Stimulated activated CD4-positive, alpha-beta T cell treated with anti-CD3 and anti-CD28 coated beads, Interleukin-1b, Interleukin-23, amount 100 ng/mL, for 24 hours (primary cell): ENCODE measurements at places on chromosomes 3 and 15.

DNA sequence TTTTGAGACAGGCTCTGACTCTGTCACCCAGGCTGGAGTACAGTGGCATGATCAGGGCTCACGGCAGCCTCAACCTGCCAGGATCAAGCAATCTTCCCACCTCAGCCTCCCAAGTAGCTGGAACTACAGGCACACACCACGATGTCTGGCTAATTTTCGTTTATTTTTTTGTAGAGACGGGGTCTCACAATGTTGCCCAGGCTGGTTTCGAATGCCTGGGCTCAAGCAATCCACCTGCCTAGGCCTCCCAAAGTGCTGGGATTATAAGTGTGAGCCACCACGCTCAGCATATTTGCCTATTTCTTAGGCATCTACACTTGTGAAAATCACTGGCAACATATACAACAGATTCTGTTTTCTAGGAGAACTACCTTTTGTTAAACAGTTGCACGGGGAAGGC is 16.9 kb downstream of the MYO1E start:
- DNase-seq: no peak

DNA sequence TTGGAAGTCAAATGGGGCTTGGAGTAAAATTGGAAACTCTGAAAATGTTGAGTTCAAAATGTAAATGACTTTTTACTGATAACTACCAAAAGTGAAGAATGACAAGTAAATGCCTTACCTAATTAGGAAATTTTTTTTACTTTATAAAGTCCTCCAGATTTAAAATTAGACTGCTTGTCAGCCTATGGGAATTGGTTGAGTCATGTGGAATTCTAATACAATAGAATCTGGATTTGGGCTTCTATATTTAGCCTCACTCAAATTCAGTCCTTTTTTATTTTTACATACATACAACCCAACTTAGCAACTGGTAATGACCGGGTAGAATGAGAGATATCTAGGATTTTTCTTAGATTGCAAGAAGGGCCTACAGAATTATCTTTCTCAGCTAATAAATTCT is 158.9 kb upstream of the CADPS start:
- DNase-seq: no peak

DNA sequence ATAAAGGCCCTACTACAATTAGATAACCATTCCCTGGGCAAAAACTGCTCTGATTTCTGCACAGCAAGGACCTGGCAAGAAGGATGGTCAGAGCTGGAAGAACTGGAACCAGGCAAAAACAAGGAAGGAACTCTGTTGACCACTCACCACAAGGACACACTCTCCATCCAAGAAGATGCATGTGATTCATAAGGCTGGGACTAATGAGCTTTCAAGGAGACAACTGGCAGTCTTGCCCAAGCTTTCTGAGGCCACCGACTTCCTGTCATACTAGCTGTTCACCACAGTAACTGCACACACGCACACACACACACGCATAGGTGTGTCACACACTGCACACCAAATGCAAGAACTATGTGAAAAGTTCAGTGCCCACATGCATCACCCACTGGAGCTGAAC is 256.6 kb downstream of the OCA2 start:
- DNase-seq: no peak

DNA sequence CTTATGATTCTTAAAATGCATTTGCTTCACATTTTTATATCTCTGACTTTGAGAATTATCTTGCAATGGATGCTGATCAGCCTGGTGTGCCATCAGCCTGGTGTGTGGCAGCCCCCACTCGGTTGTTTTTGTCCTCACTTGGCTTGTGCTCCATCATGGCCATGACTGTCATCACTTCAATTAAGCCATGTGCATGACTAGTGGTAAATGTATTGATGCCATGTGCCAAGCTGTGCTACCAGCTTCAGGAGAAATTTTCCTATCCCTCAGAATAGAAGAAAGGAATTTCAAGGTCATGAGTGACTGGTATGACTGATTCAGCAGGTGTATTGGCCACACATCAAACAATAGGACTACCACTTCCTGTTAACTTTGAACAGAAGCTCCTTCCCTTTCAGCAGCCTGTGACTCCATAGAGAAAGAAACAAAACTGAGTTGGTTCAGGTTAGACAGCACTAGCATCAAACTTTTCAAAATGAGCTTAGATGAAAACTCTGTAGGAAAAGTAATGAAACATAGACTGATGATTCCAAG is 251.7 kb downstream of the GRM7 start:
- no peak for DNase-seq

- no peak for DNase-seq
These were observed 39.5 kb downstream of the TNIK start for GRCh38 chr3:171420667-171421066.

- no peak for DNase-seq
These were observed 12.8 kb upstream of the KLF15 start for GRCh38 chr3:126370055-126370454.

- no peak for DNase-seq
These were observed 468 bp upstream of the SPTBN5 start for GRCh38 chr15:41894251-41894790.

DNA sequence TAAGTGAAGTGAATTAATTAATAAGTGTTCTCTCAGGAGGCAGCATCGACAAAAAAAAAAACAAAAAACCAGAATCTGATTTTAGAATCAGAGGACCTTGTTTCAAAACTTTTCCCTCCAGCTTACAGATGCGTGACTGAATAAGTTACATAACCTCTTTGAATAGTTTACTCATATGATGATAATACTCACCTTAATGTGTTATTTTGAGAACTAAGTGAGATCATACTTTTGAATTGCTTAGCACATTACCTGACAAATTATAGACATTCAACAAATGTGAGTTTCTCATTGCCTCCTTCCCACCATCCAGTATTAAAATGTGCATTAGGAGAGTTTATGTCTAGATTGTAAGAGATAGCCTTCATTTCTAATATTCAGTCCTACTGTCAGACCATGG is 94.0 kb downstream of the SOX2 start:
- DNase-seq: no peak

GRCh38 chr3:48581621-48582481 is 13.3 kb downstream of the COL7A1 start:
- no peak for DNase-seq

DNA sequence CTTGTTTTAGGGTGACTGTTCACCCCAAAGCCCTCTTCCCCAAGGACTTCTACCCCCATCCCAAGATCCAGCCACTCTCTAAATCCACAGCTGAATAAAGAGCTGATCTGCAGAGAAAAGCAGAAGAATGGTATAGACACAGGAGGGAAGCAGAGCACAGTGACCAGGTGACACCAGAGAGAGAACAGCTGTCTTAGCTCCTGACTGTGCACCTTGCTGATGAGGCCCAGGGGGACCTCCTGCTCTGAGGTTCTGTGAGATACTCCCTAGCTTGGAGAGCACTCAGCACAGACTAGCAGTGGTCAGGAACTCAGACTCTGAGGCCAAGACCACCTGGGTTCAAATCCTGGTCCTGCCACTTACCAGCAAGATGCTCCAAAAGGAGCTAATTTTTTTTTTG is 17.7 kb downstream of the MCF2L2 start:
- no peak for DNase-seq

DNA sequence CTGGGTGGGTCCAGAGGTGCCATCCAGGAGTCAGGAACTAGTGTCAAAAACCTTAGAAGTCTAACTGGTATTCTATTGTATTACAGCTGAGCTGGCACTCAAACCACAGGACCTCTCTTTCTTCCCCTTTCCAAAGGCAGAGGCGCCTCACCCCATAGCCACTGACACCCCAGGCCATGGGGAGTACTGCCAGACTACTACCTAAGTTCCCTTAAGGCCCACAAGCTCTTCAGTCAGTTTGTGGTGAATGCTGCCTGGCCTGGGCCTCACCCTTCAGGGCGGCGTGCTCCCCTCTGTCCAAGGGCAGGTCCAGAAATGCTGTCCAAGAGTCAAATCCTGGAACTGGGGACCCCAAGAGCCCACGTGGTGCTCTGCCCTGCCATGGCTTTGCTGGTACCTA is 43.0 kb upstream of the FGF7 start:
- no peak for DNase-seq

DNA sequence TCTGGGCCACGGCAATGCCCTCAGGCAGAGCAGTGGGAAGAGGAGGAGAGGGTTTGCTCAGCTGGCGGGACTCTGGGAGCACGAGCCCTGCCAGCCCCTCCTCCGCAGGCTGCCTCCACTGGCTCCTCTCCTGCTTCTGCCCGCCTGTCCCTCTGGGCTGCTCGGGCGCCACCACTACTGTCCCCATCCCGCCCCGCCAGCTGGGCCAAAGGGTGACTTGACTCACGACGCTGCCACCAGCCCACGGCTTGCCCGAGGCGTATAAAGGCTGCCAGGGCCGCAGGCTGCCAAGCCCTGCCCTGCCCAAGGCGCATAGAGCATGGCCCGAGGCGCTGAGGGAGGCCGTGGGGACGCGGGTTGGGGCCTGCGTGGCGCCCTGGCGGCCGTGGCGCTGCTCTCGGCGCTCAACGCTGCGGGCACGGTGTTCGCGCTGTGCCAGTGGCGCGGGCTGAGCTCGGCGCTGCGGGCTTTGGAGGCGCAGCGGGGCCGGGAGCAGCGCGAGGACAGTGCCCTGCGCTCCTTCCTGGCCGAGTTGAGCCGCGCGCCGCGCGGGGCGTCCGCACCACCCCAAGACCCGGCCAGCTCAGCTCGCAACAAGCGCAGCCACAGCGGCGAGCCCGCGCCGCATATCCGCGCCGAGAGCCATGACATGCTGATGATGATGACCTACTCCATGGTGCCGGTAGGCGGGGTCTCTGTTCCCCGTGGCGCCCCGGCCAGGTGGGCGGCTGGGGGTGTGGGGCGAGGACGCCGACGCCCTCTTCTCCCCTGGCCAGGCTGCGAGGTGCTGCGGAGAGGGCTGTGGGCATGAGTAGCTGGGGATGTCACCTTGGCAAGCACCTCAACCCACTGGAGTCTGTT is at the start of gene GLDN:
Gene GLDN (plus strand): TSS at position 290 of the 861 bp plus-strand sequence. CDS start 30 bp downstream, at position 320.
- DNase-seq: no peak

- no peak for DNase-seq
These were observed 99.4 kb downstream of the ERC2 start for GRCh38 chr3:56368846-56369245.

GRCh38 chr15:65856821-65857455 is 12.4 kb upstream of the RAB11A start:
- peak; percentile 73 for DNase-seq

DNA sequence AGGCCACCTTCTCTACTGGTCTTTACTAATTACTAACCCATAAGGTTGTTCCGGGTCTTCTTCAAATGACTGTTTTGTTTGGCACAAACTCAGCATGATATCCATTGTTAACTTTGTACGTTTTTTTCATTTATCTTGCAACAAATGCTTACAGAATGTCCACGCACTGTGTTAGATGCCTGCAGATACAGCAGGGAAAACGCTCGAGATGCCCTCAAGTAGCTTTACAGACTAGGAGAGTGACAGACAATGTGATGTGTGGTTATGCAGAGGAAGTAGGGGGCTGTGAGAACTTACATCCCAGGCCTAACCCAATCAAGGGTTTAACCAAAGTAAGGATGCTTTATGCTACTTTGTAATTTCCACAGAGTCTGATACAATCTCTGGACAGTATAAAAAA is 949 bp upstream of the RFC4 start:
- no peak for DNase-seq
